Spinal cord (tissue), 10 donors: ENCODE measurements at places on chromosomes 1 and 21.

DNA sequence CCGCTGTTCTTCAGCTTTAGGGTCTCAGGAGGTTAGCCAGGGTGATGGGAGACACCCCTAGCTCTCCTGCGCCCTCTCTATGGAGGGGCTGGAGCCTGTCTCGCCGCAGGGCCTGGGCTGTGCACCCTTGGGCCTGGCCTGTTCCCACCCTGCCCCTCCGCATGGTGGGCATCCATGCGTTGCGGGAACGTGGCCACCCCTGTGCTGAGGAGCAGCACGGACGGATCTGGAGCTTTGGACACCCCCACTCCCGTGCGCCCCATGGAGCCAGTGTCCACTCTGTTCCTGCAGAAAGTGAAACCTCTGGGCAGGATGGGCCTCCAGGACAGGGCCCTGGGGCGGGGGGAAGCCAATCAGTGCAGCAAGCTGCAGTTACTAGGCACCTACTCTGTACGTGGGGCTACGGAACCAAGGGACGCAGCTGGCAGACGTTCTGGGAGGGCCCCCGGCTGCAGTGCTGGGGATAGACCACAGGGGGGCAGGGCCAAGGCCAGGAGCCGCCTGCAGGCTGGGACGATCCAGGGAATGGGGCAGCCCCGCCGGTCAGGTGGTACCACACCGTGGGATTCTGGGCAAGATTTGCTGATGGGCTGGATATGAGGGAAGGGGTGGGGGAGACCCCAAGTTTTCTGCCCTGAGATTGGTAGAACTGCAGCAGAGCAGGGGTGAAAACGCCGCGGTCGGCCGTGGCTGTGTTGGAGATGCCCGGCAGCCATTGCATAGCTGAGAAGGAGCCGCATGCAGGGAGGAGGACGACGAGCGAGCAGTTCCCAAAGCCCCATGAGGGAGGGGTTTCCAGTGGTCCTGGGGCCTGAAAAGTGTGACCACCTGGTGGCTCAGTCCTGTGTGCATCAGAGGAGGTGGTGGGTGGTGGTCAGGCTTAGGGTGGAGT is 43.3 kb downstream of the TP73 start:
- no peak for DNase-seq

DNA sequence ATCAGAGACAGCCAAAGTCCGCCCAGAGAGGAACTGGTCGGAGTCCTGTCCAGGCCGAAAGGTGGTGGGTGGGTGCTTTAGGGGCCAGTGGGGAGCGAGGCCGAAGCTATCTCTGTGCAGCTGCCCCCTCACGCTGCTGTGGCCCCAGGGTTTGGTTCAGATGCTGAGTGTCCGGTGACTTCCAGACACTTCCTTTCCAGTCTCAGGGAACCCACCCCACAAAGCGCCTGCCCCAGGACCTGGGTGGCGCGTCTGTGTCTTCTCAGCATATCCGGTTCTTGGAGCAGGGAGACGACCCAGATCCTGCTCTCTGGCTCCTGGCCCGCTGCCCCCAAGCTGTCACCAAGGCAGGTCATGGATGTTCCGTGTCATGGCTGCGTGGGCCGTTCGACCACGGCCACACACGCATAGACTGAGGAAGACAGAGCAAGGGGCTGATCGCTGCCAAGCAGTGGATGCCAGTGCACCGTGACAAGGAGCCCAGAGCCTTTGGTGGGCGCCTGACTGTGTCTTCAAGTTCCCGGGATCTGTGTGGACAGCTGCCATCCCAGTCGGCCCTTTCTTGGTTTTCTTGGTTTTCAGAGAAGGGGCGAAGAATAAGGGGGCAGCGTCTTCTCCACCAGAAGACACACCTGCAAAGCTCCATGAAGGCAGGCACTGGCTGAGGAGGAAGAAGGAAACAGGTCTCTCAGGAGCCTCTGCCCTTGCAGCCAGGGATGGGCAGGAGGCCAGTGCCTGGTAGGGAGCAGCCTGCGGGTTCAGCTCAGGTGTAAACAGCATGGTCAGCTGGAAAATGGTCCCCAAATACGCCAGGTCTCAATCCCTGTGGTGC is 22.9 kb upstream of the COL18A1 start:
- DNase-seq: no peak

GRCh38 chr1:109089242-109090015 is 1.1 kb upstream of the TMEM167B start:
- DNase-seq: no peak

DNA sequence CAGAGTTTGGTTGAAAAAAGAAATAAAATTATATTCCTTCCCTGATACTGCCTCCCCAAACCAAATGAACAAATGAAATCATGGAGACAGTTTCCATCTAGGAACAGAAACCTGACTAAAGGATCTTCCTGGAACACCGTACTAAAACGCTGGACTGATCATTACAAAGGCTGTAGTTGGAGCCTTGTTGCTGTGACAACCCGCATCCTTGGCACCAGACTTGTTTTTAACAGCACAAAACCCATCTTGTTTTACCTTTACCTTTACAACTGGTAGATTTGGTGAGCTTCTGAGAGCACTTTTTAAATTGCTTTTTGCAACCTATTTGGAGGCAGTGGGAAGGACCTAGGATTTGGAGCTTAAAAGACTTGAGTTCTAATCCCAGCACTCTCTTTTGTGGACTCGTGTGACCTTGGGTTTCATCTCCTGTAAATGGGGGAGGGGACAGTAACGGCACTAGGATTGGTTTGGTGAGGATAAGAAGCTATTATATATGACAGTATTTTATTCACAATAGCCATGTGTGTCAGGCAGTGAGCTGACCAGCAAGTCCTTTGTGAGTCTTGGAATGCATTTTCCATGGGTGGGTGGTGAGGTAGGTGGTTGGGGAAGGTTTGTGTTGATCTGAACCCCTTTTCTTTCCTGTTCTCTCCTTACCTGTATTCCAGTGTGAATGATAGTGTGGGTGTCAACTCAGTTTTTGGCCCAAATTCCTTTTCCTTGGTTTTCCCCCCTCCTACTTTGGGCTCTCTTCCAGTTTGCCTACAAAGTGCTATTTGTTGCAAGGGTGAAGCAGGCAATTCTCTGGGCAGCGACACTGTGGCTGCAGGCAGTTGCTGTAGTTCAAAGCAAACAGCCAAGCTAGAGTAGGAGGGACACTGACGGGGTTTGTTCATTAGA is 12.6 kb downstream of the LRRC8D start:
- DNase-seq: peak; percentile 80
